ENCODE measurements at places on chromosomes 16 and 17.

DNA sequence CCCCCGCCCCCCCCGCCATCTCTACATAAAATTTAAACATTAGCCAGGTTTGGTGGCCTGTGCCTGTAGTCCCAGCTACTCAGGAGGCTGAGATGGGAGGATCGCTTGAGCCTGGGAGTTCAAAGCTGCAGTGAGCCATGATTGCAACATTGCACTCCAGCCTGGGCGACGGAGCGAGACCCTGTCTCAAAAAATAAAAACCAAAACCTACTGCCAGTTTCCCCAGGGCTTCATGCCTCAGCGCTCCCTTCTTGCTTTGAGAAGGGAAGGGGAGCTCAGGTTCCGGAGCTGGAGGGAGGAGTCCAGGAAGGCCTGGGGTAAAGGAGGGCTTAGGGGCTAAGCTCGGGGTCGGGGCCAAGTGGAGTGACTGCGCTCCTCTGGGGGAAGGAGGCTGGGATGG lies 20.5 kb downstream of the PLCD3 start:
- no peak for ATAC-seq

DNA sequence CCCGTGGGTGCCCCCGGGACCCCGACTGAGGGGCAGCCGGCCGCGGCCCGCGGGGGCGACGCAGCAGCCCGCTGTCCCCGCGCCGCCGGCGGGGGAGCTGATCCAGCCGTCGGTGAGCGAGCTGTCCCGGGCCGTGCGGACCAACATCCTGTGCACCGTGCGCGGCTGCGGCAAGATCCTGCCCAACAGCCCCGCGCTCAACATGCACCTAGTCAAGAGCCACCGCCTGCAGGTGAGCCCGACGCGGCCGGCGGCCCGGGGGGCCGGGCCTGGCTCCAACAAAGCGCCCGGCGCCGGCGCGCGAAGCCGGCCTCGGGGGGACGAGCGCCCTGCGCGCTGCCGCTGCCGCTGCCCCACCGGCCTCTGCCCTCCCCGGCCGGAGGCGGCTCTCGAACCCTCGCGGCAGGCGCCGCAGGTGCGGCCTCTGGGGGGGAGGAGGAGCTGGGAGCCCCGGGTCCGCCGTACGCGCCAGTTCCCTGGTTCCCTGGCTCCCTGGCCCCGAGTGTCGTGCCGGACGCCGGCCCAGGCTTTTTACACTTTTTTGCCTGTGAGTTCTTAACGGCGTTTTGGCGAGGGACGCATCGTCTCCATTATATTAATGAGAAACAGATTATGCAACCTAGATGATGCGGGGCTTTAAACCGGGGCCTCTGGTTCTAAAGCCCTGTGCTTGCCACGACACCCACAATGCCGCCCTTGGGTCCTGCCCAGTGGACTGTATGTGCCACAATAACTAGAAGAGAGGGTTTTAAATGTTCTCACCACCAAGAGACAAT lies 521 bp downstream of the ATMIN start:
- peak; percentile 64 for ATAC-seq

DNA sequence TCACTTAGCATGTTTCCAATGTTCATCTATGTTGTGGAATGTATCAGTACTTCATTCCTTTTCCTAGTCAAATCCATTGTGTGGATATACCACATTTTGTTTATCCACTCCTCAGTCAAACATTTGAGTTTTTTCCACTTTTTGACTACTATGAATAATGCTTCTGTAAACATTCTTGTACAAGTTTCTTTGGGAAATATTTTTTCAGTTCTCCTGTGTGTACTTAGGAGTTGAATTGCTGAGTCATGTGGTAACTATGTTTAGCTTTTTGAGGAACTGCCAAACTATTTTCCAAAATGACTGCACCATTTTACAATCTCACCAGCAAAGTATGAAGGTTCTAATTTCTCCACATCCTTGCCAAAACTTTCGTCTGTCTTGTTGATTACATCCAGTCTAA lies 223.7 kb upstream of the AXIN2 start:
- peak; percentile 86 for ATAC-seq

DNA sequence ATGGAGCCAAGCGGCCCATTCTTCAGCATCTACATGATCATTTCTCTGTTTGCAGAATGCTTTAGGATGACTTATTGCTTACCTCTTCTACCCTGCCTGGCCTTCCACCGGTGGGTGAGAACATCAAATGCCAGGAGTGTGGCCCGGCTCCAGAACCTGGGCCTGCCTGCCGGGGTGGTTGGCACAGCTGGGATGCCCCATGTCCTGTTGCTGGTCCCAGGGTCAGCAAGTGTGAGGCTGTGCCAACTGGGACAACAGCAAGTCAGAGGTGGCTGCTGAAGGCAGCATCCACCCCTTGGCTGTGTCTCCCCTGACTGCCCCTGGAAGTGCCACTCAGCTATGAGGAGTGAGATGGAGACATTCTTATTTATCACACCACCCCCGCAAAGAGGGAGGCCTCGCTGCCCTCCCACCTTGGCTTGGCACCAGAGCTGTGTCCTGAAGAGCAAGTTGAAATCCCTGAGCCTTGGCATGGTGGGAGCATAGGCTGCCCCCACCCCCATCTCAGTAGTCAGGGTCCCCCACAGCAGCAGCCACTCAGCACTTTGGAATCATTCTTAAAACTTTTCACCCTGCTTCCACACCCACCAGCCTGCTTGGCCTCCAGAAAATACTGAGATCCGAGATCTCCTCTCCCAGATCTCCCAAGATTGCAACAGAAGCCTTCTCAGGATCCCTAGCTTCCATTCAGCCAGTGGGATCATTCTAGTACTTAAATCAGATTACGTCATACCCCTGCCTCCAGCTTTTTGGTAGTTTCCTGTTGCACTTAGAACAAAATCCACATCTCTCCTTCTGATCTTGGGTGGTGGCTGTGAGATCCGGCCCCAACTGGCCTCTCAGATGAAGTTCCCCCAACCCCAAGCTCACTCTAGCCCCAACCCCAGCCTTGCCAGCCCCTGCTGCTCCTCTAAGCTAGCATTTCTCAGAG lies 127.5 kb downstream of the SOCS1 start:
- peak; percentile 56 for ATAC-seq

DNA sequence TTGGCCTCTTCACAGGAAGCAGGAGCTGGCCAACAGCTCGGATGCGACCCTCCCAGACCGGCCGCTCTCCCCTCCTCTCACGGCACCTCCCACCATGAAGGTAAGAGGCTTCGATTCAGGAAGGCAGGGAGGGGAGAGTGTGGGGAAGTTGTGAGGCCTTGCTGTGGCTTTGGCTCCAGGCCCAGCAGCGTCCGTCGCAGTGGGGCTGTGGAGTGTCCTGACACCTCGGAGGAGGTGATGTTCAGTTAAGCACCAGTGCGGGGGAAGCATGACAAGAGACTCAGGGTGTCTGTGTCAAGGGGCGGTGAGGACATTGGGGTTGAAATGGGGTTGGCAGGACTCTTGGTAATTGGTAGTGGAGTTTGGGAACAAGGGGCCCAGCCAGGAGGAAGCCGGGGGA lies 109.0 kb downstream of the RAP1GAP2 start:
- ATAC-seq = no peak

- no peak for ATAC-seq
These were observed 13.4 kb downstream of the FBF1 start for GRCh38 chr17:75927286-75927922.

DNA sequence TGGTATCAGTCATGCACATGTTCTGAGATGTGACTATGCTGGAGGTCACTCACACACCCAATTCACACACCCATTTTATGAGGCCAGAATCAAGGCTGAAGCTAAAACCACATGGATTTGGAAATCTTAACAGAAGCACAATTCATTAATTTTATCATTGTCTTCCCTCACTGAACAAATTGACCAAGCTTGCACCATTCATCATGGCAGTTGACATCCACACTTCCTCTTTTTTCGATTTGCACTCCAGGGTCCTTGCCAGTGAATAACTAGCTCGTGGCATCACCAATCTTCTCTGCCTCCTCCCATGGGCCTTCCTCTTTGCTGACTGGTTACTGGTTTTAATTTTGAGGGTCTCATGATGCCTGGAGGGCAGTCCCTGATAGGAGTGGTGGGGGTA lies 123.0 kb upstream of the ASIC2 start:
- no peak for ATAC-seq

- ATAC-seq = no peak
These were observed 26.8 kb upstream of the PRKCA start for GRCh38 chr17:66275651-66276050.

DNA sequence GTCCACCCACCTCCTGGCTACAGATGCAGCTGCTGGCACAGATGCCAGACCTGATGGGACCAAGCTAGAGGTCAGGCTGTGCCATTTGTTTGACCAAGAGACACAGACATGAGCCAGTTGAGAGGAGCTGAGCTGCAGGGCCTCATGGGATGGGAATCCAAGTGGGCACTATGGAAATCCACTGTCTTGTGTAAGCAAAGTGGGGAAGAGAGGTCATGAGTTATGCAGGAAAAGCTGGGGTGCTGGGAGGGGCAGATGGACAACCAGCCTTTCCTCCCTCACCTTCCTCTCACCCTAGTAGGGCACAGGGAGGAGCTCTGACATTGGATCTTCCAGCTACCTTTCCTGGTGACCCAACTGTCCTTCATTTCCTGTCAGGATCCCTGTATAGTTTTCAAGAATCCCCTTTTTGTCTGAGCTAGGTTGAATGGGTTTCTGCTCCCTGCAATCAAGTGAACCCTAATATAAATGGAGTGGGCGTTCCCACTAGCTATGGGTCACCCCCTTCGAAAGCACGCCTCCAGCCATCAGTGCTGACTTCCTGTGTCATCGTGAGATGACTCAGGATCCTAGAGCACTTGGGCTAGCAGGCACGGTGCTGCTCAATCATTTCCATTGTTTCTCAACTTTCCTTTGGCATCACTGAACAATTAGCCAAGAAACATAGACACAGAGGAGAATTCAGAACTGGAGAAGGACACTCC lies 13.6 kb downstream of the ATPAF2 start:
- no peak for ATAC-seq

DNA sequence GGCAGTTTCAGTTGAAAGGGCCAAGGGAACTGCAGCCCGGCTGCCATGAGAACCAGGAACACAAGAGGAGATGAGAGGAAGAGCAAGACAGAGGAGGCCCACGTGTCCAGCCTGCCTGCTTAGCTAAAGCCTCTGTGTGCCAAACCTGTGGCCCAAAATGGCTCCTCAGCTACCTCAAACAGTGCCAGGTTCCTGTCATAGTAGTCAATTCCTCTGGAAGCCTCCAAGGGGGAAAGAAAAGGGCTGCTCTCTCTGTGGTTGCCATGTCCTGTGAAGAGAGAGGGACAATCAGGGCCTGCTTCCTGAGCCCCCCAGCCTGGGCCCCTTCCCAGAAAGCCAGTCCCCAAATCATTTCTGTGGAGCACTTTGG lies 5.2 kb downstream of the SLC12A4 start:
- no peak for ATAC-seq

DNA sequence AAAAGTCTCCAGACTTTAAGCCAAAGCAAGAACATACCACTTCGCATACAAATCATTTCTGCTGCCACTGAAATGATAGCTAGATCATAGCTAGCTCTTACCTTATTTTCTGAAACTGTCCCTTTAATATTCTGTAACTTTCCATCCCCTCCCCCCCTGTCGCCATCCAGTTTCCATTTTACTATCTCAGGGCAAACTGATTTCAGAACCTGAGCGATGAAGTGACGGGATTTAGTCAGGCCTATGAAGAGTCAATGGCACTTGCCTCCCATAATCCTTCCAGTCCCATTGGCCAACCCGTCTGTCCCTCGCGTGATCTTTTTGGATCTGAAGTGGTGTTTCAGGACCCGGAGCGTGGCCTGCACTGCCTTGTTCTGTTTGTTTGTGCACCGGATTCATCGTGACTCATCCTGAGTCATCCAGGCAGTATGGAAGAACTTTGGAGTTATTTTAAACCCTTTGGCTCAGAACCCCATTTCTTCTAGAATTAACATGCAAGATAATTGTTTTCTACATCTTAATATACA lies 199.8 kb upstream of the CHMP6 start:
- ATAC-seq = peak; percentile 84

- ATAC-seq = no peak
These were observed 271.6 kb downstream of the C16orf95 start for GRCh38 chr16:87045466-87046216.

DNA sequence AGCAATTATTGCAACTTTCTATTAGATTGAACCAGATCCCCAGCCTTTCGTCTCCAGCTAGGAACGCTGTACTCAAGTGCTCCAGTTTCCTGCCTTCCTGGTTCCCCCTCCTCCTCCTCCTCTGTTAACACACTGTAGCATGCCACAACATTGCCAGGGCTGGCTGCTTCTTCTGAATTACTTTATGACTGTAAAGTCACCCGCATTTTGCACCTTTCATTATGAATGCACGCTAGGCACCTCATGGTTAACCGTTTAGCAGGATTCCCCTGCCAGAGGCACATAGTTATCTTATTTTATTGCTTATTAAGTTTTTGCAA lies 4.5 kb downstream of the ZNF423 start:
- ATAC-seq = no peak

GRCh38 chr17:45225964-45226530 lies 4.4 kb downstream of the FMNL1 start:
- ATAC-seq = no peak

- no peak for ATAC-seq
These were observed 31.7 kb downstream of the PIK3R6 start for GRCh38 chr17:8835631-8836364.

DNA sequence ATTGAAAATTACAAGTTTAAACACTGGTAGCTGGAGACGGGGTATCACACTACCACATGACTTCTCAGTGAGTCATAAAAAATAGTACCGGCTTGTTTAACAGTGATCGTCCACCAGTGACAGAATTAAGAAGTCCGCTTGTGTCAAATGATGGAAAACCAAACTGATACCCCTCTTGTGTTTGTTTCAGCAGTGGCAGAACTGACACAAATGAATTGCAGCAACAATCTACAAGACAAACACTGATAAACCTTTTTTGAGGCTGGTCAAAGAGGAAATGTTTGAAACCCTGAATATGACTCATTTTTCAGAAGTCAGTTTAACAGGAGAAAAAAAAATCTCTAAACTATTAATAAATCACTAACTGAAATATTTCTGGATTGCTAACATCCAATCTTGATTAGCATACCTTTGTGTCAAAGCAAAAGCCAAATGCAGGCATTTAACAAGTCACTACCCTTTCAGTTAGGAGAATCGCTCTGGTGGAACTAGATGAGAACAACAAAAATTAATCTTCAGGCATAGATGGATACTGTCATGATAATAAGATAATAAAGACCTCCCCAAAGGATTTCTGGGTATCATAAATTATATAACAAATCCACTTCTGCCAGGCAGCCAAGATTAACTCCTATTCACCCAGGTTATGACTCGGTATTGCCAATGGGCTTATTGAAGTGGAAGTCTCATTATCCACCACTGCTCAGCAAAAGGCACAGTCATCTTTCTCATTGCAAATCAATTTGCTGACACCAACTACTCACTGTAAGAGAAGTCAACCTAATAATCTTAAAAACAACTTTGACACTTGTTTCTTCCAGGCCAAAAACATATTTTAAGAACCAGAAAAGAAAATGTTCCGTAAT lies 20.8 kb downstream of the DCUN1D3 start:
- no peak for ATAC-seq

GRCh38 chr16:73192232-73192894 lies 144.4 kb upstream of the ZFHX3 start:
- no peak for ATAC-seq

GRCh38 chr17:13593757-13594156 lies 8.0 kb downstream of the HS3ST3A1 start:
- ATAC-seq = no peak

- ATAC-seq = no peak
These were observed 13.8 kb upstream of the WFIKKN1 start for GRCh38 chr16:616733-617586.

Data from gastroesophageal sphincter (tissue), 4 donors.